Activated CD8-positive, alpha-beta T cell treated with anti-CD3 and anti-CD28 coated beads, Interleukin-2, amount 10 ng/mL, durations not matched to agents 7 days and 5 days (primary cell): ENCODE measurements at places on chromosomes 12 and 14. TPM values are rescaled to one million over a fixed set of nuclear protein-coding genes. Genes with fewer than 3 reads are reported as not detected.

The MANSC1 gene
- 0.13 TPM for total RNA-seq

DNA sequence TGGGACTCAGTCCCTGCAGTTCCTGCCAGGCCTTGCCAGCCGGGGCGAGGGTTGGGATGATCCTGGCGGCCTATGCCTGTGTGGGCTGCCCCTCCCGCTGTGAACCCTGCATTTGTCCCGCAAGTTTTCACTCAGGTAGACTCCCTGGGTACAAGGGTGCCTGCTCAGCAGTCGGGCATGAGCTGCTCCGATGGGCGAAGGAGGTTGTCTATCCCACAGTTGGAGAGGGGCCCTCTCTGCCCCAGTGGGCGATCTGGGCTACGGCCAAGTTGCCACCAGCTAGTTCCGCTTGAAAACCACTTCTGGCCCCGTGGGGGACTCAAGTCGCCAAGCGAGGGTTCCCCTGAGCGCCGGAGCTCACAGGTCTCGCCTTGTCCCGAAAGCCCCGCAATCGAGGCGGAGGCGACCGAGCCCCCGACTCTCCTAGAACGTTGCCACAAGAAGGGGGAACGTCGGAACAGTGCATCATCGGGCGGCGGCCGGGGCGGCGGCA is 365 bp upstream of the TPI1 start:
- DNase-seq = no peak

DNA sequence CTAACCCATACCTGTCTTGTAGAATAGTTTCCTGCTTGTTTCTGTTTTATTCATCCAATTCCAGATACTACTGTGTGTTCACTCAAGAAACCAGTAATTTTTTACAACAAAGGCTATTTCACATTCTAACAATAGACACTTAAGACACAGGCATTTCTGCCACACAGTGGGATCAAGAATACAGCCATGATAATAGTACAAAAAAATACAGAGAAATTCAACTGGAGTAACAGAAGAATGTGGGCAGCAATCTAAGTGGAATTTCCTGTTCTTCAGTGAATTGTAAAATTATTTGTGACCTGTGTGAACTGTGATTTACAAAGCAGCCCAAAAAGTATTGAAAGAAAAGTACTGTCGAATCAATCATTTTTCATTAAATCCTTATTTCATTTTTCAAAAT is 282.9 kb downstream of the CCER1 start:
- DNase-seq = no peak

DNA sequence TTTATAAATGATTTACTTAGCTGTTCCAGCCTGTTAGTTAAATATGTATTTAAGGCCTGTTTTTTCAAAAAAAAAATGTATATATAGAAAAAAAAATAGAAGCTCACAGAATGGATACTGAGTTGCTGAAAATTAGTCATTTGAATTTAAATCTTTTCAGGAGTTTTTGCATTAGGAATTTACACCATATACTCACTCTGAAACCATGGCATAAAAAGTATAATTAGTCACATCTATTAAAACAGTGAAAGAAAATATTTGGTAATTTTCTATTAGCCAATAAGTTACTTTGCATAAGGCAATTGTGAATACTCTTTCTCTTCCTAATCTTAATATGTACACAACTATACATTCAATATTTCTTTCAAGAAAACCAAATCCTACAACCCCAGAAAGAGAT is 51.9 kb downstream of the HMGA2 start:
- no peak for DNase-seq

DNA sequence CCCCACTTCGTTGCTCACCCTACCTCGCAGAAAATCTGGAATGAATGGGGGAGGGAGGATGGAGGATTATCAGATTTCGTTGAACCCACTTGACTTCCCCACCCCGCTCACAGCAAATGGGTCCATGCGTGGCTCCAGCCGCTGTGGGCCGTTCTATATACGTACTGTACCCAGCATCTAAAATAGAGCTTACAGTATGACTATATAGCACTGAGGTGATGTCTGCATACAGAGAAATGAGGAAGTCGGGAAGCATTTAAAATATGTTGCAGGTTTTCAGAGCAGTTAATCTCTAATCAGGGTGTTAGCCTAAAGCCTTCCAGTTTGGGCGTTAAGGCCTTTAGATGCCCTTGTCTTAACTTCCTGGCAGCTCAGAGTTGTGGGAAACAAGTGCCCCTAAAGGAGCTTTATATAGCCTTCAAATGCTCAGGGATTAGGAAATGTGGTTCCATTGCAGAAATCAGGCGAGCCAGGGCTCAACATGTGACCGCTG is 1.4 kb downstream of the BICDL1 start:
- no peak for DNase-seq

The FANCM gene
- total RNA-seq = 20.2 TPM
